Frontal cortex (tissue), 4 donors: ENCODE measurements at places on chromosomes 5 and 9. TPM values are rescaled to one million over a fixed set of nuclear protein-coding genes. Genes with fewer than 3 reads are reported as not detected.

The FAM169A gene
- total RNA-seq = 75.4 TPM

The CNTRL gene
- total RNA-seq = 14.7 TPM

The NPR3 gene
- total RNA-seq = 19.2 TPM

The GFI1B gene
- 0.41 TPM for total RNA-seq
